ENCODE measurements at places on chromosomes 7 and 10.
A peak's percentile ranks its signal among the peaks of the same experiment; 100 is the strongest.

DNA sequence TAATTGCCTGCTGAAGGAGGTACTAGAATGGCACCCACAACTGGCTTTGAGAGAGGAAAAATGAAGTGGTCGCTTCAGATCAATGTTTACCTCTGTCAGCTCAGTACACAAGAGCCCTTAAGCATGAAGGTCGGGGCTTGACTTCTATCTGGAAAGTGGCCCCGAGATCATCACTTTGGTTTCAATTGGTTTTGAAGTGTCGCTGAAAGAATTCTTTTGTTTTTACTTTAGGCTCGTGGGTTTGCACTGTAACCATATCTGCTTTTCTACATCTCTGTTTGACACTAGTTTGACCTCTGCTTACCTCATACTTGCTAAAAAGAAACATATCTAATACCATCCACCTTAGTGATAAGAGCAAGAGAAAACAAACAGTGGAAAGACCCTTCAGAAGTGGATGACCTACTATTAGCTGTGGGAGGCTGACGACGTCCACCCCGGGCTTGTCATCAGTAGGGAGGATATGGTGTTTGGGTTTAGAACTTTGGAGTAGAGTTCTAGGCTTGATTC lies 361.8 kb downstream of the GATA3 start:
- DNase-seq: no peak

- DNase-seq: no peak
These were observed 8.7 kb downstream of the GIMAP5 start for GRCh38 chr7:150745876-150746275.

DNA sequence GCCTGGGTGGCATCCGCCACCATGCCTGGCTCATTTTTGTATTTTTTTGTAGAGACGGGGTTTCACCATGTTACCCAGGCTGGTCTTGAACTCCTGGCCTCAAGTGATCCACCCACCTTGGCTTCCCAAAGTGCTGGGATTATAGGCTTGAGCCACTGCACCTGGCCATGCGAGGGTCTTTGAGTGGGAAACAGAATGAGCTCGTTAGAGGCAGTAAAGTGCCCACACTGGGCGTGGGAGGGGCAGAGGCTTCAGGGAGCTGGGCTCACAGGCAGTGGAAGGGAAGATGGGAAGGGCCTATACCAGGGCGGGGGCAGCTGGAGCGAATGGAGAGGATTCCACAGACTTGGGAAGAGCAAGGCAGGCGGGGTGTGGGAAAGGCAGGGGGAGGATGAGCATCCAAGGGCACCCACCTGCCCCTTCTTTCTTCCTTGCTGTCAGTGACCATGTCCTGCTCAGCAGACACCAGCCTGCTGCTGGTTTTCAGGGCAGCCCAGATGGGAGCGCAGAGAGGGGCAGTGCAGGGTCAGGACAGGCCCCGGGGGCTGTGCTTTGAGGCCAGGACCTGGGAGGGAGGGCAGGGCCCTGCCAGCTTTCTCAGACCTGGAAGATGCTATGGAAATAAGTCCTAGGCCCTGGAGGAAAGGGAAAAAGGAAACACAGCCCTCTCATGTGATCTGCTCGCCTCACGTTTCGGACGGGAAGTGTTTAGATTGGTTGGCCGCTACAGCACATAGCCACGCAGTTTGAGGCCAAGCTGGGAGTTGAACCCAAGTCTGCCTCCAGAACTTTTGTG lies 4.2 kb downstream of the FZD9 start:
- DNase-seq: no peak

DNA sequence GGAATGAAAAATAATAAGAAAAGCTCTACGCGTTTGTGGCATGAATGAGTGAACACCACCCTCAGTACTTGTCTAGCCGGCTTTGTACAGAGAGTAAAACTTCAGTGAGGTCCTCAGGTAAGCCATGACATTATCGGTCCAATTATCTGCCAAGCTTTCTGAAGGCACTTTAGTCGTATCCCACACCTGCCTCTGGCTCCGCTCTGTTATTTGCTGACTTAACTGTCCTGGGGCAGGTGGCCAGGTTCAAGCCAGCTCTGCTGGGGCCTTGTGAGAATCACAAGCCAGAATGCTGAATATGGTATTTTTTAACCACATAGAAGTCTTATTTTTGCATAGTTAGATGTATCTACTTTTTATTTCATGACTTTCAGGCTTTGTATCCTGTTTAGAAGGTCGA lies 66.0 kb upstream of the FHIP2A start:
- no peak for DNase-seq

- peak; percentile 45 for DNase-seq
These were observed 4.4 kb downstream of the IFIT3 start for GRCh38 chr10:89332123-89332633.

GRCh38 chr7:1533547-1534329 lies 3.2 kb downstream of the MAFK start:
- peak; percentile 45 for DNase-seq

DNA sequence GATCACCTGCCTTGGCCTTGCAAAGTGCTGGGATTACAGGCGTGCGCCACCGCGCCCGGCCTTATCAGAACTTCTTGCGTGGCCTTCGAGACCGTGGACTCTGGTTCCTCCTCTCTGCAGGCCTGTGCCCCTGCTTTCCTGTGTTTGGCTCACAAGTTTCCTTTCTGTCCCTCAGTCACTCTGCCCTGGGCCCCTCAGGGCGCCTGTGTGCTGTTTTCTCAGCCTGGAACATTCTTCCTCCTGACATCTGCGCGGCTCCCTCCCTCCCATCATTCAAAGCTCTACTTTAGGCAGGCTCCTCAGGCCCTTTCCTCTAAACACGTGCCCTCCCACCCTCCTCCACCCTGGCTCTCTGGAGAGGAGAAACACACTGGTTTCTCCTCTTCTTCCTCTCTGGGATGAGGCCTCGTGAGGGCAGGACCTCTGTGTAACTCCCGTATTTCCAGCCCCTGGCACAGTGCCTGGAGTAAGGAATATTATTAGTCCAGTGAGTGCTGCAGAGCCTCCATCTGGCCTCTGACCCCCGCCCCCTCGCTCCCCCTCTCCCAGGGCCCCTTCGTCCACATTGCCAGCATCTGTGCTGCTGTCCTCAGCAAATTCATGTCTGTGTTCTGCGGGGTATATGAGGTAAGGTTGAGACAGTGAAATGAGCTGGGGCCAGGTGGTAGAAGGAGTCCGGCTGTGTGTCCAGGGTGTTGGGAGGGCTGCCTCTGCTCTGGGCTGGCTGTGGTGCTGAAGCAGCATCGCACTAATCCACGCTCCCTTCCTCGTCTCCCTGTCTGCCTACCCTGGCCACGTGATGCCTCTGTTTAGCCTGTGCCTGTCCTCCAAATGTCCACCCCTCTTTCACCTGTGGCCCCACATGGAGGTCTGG lies 7.1 kb downstream of the CLCN1 start:
- DNase-seq: peak; percentile 39

DNA sequence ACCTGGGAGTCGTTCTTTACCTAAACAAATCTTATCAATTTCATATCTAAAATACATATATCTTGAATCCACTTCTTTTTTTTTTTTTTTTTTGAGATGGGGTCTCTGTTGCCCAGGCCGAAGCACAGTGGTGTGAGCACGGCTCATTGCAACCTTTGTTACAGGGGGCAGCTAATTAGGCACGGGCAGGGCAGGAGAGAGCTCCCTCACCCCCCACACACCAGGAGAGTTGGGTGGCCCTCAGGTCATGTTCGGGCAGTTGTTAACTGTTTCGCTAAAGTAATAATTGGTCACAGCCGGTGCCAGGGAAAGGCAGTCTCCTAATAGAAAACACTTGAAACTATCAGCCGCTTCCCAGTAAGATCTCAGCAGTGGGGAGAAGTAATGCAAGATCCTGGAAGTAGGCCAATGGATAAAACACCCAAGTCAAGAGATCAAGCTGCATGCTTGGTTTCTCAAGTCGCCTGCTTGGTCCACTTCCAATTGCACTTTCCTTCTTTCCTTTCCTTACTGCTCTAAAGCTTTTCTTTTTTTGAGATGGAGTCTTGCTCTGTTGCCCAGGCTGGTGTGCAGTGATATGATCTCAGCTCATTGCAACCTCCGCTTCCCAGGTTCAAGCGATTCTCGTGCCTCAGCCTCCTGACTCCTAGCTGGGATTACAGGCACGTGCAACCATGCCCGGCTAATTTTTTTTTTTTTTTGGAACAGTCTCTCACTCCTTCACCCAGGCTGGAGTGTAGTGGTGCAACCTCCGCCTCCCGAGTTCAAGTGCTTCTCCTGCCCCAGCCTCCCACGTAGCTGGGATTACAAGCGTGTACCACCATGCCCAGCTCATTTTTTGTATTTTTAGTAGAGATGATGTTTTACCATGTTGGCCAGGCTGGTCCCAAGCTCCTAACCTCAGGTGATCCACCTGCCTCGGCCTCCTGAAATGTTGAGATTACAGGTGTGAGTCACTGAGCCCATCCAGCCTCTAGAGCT lies 21.3 kb upstream of the EFCAB10 start:
- DNase-seq: no peak

DNA sequence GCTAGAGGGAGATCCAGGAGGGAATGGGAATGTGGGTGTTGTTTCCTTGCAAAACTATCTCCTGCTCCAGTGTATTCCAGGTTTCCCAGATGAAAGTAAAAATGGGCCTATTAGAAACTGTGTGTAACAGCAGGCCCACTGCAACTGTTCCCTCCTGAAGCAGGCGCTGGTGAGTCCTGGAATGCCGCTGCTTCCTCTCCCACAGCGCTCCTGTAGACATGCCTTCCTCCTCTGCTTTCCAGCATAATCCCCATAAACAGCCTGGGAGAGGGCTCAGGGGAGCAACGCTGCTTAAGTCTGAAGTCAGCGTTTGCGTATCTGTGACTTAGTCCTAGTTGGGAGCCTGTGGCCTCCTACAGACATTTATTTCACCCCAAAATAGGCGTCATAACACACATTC lies 551.0 kb upstream of the FOXK1 start:
- no peak for DNase-seq

DNA sequence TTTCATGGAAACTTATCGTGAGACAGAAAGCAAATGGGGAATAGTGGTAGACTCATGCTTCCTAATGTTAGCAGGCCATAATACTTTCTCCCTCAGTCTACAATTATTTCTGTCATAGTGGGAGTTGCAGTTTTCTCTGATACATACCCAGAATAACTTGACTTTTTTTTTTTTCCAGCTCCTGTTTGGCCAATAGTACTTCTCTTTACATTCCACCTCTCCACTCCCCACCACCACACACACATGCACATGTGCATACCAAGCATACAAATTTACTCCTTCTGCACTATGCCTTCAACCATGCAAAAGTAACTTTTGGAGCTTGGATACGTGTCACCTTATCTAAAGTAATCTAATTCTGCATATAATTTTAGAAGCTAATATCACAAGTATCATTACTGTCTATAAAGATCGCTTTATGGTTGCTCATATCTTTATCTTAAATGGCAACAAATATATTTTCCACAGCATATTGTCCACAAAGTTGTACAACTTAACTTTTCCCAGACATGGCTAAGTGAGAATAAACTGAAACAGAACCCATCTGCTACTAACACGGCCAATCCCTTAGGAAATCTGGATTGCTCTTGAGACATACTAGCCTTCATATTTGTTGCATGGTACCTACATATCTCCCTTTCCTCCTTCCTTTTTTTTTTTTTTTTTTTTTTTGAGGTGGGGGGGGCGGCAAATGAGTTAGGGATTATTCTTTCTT lies 49.0 kb downstream of the TES start:
- no peak for DNase-seq

DNA sequence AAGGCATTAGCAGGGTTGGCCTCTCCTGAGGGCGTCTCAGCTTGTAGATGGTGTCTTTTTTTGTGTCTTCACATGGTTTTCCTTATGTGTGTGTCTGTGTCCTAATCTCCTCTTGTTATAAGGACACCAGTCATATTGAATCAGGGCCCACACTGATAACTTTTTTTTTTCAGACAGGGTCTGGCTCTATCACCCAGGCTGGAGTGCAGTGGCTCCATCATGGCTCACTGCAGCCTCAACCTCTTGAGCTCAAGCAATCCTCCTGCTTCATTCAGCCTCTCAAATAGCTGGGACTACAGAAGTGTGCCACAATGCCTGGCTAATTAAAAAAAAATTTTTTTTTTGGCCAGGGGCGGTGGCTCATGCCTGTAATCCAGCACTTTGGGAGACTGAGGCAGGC lies 41.3 kb upstream of the KMT2C start:
- no peak for DNase-seq

DNA sequence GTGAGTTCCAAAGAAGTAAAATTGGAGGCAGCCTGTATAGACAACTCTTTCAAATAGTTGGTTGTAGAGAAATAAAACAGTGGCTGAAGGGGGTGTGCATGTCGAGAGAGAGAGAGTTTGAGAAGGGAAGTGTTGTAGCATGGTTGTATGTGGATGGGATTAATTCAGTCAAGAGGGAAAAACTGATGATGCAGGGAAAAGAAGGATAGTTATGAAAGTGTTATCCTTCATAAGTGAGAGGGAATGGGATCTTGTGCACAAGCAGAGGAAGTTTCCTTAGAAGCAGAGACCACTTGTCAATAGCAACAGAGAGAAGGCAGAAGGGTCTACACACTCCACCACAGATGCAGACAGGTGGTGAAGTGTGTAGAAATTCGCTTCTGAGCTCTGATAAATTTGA lies 30.0 kb upstream of the BPGM start:
- no peak for DNase-seq

GRCh38 chr10:28798964-28799363 lies 121.6 kb downstream of the BAMBI start:
- DNase-seq: no peak

GRCh38 chr10:62503872-62504271 lies 129.7 kb downstream of the ZNF365 start:
- no peak for DNase-seq

GRCh38 chr10:116756277-116756676 lies 13.9 kb upstream of the HSPA12A start:
- DNase-seq: peak; percentile 65

GRCh38 chr10:95374597-95375209 lies 83.9 kb upstream of the PDLIM1 start:
- peak; percentile 67 for DNase-seq

GRCh38 chr7:36623247-36623646 lies 101.0 kb downstream of the AOAH start:
- DNase-seq: no peak

DNA sequence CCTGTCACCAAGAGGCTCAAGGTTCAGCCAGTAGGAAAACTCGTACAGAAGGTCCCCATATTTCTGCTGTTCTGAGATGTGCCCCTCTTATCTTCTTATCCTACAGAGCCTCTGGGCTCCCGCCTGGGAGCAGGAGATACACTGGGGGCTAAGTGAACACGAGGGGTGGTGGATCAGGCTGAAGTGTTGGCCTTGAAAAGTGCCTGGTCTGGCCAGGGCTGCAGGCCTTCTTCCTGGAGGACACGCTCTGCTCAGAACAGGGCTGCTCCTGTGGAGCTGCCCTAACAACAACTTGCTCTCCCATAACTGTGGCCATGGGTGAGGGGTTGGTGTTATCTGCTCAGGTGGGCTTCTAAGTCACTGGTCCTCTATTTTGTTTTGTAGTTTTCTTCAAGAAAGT lies 33.7 kb downstream of the C10orf120 start:
- DNase-seq: no peak

DNA sequence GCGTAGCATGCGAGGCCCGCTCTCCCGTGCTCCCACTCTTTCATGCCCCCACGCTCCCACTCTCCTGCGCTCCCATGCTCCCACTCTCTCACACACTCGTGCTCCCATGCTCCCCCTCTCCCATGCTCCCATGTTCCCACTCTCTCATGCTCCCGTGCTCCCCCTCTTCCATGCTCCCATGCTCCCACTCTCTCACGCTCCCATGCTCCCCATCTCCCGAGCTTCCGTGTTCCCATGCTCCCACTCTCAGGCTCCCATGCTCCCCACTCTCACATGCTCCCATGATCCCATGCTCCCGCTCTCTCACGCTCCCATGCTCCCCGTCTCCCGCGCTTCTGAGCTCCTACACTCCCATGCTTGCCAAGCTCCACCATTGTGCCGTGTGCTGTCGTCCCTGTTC lies 84.4 kb upstream of the ANLN start:
- DNase-seq: no peak

GRCh38 chr10:132139526-132139925 lies 47.2 kb upstream of the DPYSL4 start:
- peak; percentile 7 for DNase-seq

- DNase-seq: no peak
These were observed 133.2 kb upstream of the TBX20 start for GRCh38 chr7:35386816-35387706.

Data from right hindlimb (tissue), 1 donor.